NCI-H1436 (cell line): ENCODE measurements at places on chromosomes 4 and X.
A peak's percentile ranks its signal among the peaks of the same experiment; 100 is the strongest.

GRCh38 chr4:75254745-75255144, 259.5 kb downstream of the RCHY1 start:
- DNase-seq = no peak

DNA sequence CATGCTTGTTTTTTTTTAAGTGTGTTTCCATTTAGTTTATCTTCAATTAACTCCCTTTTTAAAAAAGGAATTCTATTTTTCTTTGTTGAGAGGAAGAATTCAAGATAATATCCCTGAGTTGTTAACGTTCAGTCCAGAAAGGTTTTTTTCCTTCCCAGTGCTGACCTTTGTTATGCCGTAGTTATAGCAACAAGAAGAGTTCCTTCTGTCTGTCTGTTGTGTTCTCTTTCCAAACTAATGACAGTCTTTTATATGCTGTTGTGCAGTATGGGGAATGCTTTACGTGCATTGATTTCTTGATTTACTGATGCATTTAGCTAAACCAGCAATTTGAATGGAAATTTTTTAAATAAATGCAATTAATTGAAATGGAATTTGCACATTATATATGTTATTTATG, 6.6 kb upstream of the CXXC4 start:
- peak; percentile 27 for DNase-seq

- no peak for DNase-seq
Measured at GRCh38 chr4:80049402-80049801, 23.6 kb downstream of the ANTXR2 start.

GRCh38 chr4:47500776-47501175, 15.7 kb downstream of the ATP10D start:
- no peak for DNase-seq

DNA sequence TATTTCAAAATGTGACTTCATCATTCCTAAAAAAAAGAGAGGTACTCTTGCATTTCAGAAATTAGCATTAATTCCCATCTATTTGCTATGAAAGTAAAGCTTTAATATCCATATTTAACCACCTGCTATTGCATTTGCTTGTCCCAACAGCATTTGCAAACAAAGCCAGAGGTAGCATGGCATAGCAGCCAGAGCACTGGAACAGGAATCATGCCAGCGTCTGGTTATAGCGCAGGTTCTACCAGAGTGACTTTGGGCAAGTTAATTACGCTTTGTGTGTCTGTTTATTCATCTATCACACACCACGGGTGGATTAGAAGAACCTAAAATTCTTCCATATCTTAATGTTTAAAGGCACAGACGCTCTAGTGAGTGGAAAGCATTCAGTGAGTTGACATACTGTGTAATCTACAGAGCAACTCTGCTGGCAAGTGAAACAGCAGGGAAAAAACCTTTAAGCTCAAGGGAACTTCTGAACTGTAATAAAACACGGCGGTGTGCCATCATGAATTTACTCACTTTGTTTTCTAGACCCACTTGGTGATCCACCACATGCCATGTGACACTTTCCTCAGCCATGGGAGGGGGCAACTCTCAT, 76.6 kb upstream of the QRFPR start:
- DNase-seq = no peak

GRCh38 chr4:25861951-25862410, 807 bp downstream of the SEL1L3 start:
- no peak for DNase-seq

GRCh38 chrX:150361070-150361776, 1.9 kb upstream of the MAMLD1 start:
- DNase-seq = no peak

GRCh38 chrX:115388879-115389278, 99.4 kb downstream of the LUZP4 start:
- DNase-seq = no peak

GRCh38 chr4:54322818-54323417, 93.8 kb downstream of the PDGFRA start:
- peak; percentile 86 for DNase-seq
